ENCODE measurements at places on chromosomes 11 and 22.
A peak's percentile ranks its signal among the peaks of the same experiment; 100 is the strongest.

DNA sequence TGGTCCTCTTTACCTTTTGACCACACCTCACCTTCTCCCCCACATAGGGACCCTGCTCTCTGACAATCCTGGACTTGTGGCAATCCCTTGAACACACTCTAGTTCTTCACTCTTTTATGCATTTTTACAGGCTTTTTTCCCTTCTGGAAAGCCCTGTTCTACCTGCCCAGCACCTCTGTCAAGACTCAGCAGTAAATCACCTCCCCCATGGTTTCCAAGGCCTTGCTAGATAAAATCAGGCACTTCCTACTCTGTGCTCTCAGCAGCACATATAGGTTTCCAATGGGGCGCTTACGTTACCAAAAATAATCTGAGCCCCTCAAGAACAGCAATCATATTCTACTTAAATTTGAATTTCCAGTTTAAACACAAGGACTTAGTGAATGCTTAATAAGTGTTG is 53.9 kb downstream of the ETS1 start:
- DNase-seq = no peak

GRCh38 chr11:131217313-131218310 is 152.8 kb upstream of the NTM start:
- no peak for DNase-seq

DNA sequence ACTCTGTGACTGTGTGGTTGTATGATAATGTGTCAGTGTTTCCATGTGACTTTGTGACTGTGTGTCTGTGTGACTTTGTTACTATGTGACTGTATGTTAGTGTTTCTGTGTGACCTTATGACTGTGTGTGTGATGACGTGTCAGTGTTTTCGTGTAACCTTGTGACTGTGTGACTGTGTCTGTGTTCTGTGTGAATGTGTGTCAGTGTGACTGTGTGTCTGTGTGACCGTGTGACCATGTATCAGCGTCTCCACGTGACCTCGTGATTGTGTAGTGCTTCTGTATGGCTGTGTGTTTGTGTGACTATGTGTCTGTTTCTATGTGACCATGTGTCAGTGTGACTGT is 9.5 kb upstream of the PKNOX2 start:
- no peak for DNase-seq

GRCh38 chr22:29459773-29460172 is 20.2 kb upstream of the NEFH start:
- no peak for DNase-seq

DNA sequence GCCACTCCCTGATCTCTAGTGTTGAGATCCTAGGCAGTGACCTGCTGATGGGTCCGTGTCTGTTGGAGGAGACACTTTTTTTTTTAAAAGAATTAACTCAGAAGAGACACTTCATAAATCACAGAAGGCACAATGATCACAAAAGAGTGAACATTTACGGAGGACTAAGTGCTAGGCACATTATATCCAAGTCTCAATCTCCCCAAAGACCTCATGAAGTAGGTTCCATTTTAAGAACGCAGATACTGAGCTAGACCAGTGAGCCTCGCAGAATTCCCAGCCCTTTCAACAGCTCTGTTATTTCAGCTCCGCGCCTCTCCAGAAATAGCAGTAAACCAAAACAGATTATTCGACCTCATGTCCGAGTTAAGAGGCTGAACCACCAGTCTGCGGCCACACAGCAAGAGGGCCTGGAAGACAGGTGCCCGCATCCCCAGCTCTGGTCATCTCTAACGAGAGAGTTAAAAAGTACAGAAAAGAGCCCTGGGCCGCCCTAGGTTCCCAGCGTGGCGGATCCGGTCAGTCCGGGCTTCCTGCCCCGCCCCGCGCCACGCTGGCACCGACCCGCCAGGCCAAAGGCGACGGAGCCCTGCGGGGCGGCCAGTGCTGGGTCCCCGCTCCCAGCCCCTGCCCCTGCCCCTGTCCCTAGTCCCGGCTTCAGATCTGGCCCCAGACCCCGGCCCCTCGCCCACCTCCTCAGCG is 612 bp downstream of the XBP1 start:
- peak; percentile 75 for DNase-seq

DNA sequence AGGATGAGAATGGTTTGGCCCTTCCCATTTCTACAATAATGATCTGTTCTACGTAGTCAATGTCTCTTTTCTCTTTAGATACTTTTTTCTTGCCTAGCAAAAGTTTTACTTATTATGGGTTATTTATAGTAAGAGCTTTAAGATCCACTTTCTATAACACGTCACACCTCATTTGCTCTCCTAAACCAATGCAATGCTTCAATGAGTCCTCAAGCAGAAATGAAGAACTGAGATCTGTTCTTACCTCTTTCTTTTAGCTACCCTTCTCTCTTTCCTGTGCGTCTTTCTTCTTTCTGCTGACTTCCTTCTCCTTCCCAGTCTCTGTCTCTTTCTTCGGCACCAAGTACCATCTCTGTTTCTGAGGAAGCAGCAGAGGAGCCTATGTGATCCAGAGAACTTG is 61.8 kb downstream of the SNX19 start:
- no peak for DNase-seq

DNA sequence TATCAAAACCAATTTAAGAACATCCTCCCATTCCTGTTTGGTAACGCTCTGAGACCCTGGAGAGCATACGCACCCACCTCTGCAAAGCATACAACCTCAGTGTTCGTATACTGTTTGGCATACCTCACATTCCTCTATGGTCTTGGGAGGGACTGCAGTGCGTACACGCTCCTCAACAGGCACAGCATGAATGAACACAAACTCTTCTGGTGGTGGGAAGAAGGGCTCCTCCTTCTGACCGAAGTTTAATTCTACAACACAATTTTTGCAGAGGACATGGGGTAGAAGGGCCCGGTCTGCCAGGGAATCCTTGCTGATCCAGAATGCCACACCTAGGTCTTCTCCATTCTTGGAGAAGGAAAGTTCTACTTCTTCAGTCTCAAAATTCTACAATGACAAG is 5.3 kb downstream of the HNRNPUL2 start:
- DNase-seq = no peak

DNA sequence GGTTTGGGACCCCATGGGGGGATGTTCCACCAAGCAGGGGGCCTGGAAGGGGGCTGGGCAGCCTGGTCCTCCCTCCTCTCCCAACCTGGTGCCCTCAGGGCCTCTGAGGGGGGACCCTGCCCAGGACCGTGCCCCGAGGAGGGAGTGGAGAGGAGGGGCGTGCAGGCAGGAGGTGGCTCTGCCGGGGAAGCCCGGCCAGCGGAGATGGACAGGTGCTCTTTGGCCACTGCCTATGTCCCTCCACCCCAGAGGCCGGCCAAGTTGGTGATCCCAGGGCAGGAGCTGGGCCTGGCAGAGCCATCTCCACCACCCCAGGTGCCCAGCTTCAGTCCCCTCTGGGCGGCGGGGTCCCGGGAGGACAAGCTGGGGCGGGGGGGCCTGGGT is 2.4 kb downstream of the MUC2 start:
- DNase-seq = no peak

- no peak for DNase-seq
Measured at GRCh38 chr11:95659088-95659487, 130.5 kb downstream of the FAM76B start.

DNA sequence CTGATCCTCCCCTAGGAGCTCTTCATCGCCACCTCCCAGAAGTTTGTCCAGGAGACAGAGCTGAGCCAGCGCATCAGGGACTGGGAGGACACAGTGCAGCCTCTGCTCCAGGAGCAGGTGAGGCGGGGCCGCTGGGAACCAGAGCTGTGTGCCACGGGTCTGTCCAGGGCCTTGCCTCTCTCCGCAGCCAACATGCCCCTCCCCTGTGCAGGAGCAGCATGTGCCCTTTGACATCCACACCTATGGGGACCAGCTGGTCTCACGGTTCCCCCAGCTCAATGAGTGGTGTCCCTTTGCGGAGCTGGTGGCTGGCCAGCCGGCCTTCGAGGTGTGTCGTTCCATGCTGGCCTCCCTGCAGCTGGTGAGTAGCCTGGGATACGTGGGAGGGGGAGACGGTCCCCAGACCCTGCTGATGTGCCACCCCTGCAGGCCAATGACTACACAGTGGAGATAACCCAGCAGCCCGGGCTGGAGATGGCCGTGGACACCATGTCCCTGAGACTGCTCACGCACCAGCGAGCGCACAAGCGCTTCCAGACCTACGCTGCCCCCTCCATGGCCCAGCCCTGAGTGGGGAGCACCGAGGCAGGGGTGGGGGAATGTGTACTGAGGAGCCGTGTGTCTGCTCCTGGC is 2.5 kb downstream of the SCO2 start:
- no peak for DNase-seq

DNA sequence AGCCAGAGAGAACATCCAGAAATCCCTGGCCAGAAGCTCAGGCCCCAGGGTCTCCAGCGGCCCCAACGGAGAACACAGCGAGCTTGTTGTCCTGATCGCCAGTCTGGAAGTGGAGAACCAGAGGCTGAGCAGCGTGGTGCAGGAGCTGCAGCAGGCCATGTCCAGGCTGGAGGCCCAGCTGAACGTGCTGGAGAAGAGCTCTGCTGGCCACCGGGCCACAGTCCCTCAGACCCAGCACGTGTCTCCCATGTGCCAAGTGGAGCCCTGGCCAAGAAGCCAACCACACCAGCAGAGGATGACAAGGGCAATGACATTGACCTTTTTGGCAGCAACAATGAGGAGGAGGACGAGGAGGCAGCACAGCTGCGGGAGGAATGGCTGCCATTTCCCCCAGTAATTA is 20.6 kb upstream of the SCGB1D1 start:
- DNase-seq = no peak

GRCh38 chr22:20418211-20418788 is 19.3 kb downstream of the SCARF2 start:
- peak; percentile 87 for DNase-seq

DNA sequence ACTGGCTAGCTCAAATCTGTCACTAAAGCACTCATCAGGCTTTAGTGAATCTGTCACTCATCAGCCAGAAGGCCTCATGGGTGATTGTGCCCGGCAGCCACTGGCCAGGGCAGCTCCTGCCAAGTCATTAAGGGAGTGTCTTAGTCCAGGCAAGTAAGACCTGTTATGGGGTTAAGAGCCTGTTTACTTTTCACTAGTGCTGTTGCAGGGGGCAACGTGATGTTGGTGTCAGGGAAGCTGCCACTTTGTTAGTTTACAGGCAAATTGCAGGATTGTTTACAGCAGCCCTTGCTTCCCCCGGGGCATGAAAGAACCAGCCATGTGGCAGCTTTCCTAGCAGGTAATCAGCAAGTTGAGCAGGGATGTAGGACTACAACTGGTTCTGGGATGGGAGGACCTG is 155.6 kb upstream of the NCAM1 start:
- no peak for DNase-seq

DNA sequence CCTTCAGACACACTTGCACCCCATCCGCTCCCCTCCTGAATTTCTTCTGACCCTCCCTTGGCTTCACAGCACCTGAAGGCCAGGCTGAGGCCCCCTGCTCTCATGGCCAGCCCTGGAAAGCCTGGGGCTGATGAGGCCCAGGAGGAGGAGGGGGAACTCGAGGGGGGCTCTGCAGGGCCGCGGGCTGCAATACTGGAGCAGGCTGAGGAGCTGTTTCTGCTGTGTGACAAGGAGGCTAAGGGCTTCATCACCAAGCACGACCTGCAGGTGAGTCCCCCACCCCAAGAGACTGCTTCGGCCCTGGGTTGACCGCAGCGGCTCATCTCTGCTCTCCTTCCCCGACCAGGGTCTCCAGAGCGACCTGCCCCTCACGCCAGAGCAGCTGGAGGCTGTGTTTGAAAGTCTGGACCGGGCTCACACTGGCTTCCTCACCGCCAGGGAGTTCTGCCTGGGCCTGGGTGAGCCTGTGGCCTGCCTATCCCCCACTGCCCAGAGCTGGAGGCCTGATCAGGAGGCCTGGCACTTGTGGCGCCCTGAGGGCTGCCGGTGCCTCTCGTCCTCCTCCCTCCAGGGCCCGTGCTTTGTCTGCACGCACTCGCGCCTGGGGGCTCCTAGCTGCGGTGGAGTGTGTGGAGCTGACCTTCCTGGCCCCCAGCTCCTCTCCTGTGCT is 922 bp downstream of the CRACR2B start:
- no peak for DNase-seq

DNA sequence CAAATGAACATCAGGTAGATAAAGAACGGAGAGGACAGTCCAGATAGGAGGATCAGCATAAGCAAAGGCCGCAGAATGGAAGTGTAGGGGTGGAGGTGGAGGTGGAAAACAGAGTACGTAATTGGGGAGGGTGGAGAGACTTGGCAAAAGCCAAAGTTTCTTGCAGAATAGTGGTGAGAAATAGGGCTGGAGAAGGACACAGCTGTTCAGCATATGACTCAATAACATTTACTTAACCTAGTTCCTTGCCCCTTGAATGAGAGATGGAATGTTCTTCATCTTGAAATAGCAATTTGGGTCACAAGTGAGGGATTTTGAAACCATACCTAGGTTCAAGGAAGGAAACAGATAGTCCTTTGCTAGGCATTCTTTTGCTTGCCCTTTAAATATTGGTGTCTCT is 235.9 kb upstream of the ARHGAP20 start:
- no peak for DNase-seq

- DNase-seq = peak; percentile 35
Measured at GRCh38 chr11:72483412-72484186, 49.3 kb upstream of the CLPB start.

GRCh38 chr11:17960091-17960490 is 52.8 kb downstream of the SERGEF start:
- no peak for DNase-seq

GRCh38 chr11:3949125-3949524 is 93.7 kb downstream of the STIM1 start:
- no peak for DNase-seq

DNA sequence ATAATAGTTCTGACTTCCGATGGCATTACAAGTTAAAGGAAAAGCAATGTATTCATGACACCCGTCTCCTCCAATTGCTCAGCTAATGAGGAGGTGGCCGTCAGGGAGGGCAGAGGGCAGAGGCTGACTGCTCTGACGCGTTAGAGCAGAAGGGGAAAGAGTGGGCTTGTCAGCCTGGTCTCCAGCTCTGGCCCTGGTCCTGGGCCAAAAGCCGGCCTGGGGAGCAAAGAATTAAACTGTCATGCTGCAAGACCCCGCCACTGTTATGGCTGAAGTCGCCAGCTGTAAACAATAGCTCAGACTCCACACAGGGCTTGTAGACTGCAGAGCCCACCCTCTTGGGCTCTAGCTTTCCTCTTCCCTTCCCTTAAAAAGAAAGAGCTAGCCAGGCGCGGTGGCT is 119.7 kb downstream of the NAT10 start:
- DNase-seq = no peak

GRCh38 chr11:114081641-114082414 is 22.3 kb downstream of the ZBTB16 start:
- no peak for DNase-seq

- no peak for DNase-seq
Measured at GRCh38 chr11:116579857-116580727, 192.7 kb downstream of the BUD13 start.

- no peak for DNase-seq
Measured at GRCh38 chr11:121838571-121838970, 277.4 kb downstream of the BLID start.

DNA sequence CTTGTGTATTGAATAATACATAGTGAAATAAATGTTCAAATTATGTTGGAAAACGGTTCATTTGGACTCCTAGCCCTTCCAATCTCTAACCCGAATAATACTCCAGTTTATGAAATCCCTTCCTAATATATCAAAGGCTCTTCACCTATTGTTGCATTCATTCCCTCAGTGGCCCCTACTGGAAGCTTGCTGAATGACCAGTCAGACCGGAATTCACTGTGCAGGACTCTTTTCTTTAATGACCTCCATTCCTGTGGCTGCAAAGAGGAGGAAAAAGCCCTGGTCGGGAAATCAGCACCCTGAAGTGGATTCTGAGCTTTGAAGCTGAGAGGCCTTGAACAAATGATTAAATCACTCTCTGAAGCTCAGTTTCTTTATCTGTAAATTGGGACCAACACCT is 19.1 kb upstream of the RCN1 start:
- no peak for DNase-seq

Data from hindlimb muscle (tissue), 1 donor.